ENCODE measurements at places on chromosomes 11 and 22.

- DNase-seq: peak; percentile 13
These were observed 65.0 kb downstream of the LRP5 start for GRCh38 chr11:68377389-68377795.

DNA sequence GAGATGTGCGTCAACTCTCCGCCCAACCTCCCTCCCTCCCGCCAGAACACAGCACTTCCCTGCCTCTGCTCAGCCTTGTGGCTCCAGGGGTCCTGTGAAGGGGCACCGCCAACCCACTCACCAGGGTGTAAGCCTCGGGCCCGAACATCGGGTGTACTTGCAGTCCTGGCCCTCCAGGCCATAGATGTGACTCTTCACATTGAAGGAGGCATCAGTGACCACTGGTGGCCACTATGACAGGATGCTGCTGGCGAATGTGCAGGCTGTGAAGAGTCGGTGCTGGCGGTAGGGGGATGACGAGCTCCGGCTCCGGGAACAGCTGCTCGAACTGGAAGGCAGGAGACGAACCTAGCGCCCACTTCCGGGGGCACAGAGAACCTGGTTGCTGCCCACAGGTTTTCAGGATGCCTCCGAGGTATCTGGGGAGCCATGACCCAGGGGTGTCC is 97.4 kb downstream of the MED15 start:
- no peak for DNase-seq

GRCh38 chr11:96049426-96049825 is 125.5 kb upstream of the MTMR2 start:
- no peak for DNase-seq

GRCh38 chr11:101913656-101914055 is 1.2 kb upstream of the CEP126 start:
- DNase-seq: no peak

- peak; percentile 81 for DNase-seq
These were observed 32.2 kb downstream of the C2CD3 start for GRCh38 chr11:74138572-74138971.

DNA sequence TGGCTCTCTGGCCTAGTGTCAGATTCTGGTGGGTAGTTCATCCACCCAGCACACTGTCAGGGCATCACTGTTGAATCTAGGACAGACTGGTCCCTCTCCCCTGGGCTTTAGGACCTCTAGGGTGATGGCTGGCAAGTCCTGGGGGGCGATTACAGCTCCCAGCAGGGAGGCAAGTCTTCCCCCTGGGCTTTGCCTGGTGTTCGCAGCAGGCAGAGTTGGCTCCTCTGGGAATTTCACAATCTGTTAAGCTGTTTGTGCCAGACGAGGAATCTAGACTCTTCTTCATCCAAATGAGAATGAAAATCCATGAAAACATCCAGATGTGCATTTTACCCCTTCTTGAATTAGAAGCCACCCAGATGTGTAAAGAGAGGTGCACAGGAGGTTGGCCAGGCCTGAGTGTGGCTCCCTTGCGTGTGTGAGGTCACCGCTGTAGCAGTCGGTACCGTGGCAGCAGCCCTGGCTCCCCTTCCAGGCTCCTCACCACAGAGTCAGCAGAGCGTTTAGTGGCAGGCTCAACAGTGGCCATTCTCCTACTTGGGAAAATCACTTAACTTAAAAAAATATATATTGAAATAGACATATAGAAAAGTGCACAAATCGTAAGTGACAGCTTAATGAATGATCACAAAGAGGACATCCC is 99.9 kb upstream of the TBCEL start:
- no peak for DNase-seq

- DNase-seq: peak; percentile 14
These were observed 20.7 kb downstream of the ELF5 start for GRCh38 chr11:34492806-34493414.

DNA sequence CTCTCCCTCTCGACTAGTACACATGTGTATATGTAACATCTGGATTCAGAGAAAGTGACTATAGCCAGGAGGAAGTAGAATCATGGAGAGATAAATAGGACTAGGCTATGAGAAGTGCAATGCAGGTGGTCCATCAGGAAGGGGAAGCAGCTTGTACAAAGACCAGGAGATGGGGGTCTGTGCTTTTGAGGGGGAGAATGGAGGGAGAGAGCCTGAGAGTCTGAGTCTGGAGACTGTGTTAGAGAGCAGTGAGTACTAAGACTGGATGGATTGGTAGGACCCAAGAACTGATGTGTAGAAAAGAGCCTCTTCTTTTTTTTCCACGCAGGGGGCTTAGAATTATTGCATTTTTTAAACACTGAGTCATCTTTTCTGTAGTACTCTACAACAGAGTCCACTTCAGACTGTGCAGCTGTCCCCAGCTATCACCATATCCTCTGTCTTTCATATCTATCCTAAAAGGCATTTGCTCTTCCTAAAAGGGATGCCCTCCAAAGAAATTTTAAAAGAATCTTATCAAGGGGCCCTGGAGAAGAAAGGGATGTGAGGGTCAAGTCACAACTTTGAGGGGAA is 80.4 kb downstream of the BDNF start:
- no peak for DNase-seq

DNA sequence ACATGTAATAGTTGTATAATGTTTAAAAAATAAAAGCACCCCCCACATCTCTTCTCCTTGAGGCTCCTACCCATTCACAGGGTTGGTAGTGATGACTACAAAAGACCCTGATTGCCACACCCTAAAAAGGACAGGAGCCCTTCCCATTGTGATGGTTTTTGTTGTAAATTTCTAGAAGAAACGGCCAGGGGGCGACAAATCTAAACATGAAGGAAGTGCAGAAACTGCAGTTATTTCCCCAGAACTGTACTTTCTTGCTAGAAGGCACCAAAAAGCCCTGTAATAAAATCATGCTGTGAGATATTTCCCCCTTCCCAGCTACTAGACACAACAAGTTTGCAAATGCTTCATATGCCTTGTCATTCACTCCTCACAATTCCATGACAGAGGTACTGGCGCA is 10.8 kb downstream of the PRR5L start:
- no peak for DNase-seq

DNA sequence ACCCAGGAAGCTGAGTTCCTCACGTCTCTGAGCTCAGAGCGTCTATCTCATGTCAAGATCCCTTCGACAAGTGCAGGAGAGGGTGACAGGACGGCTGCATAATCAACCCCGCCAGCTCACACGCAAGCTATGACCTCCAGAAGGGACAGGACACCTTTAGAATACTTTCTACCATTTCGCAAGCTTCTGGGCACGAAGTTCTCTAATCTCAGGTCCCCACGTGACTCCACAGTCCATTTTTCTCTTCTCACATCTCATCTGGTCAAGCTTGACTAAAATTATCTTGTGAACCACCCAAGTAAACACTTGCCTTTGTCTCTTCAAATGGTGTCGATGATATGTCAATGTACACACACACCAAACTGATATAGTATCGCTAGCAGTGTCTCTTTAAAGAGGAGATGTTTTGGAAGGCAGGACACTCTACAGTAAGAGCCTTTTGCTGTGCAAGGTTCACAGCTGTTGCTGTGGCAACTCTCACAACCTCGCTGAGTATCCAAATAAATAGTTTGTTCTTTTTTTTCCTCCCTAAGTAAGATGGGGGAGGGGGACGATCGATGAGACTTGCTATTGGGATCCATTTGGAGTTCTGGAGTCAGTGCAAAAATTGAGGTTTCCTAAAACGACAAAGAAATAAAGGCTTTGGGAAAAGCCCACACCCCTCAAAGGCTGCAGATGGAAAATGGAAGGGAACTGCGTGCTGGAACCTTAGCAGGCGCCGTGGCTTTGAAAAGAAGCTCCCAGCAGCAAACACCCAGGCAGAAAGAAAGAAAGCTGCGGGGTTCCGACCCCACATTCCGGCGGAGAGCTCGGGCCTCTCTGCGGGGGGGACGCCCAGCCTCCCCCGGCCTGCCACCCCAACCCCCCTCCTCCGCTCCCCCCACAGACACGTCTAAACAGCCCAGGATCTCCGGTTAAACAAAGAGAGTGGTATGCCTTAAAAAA is 215.4 kb upstream of the UBASH3B start:
- DNase-seq: no peak

GRCh38 chr11:76266286-76267100 is 60.2 kb upstream of the WNT11 start:
- no peak for DNase-seq

DNA sequence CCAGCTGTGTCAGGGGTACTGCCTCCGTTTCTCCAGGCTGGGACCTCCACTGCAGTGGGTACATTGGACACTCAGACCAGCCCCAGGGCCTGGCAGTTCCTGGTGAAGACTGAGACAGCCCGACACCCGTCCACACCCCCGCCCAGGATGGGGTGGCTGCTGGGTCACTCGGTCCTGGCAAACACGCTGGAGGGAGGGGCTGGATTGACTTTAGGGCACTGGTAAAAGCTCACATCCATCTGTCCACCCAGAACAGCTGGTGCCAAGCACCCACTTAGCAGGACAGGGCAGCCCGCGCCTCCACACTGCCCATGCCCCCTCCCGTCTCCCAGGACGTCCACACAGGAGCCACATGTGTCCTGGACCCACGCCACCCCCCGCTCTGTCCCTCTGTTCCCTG is 10.7 kb upstream of the TBX1 start:
- DNase-seq: no peak

GRCh38 chr11:126334659-126335462 is 20.6 kb upstream of the ST3GAL4 start:
- no peak for DNase-seq

DNA sequence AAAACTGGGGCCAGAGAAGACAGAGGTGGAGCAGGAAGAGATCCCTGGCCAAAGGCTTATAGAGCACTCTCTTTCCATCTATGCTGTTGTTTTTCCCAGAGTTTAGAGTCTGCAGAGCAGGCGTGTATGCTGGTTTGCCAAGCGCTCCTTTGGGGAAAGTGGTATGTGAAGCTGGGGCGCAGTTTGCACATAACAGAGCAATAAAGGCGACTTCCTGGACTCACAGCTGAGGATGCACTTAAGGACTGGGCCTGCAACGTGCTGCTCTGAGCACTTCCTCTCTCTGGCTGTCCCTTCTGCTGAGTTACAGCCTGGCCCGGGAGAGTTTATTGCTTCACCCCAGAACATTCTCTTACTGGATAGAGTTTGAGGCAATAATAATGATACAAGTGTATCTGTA is 41.7 kb downstream of the THAP12 start:
- no peak for DNase-seq

DNA sequence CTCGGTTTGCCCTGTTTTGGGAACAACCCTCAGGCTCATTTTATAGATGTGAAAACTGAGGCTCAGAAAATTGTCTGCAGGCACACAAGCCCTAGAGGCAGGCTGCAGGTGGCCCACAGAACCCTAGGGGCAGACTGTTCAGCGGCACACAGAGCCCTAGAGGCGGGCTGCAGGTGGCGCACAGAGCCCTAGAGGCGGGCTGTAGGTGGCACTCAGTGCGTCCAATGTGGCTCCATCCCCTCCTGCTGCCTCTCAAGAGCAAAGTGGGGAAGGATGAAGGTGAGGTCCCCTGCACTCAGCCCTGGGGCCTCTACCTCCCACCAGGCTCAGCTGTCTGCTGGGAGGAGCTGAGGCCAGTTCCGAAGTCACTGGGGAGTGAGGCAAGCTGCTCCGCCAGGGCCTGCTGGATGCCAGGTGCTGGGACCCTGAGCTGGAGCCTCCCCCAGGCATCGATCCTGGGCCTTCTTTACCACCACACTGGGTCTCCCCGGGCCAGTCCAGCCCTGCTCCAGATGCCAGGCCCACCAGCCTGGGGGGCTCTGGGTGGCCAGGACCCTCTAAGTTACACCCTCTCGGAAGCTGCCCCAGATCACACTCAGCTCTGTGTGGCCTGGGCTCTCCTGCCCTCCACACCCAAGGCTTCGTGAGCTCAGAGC is 2.3 kb downstream of the ACY3 start:
- no peak for DNase-seq

DNA sequence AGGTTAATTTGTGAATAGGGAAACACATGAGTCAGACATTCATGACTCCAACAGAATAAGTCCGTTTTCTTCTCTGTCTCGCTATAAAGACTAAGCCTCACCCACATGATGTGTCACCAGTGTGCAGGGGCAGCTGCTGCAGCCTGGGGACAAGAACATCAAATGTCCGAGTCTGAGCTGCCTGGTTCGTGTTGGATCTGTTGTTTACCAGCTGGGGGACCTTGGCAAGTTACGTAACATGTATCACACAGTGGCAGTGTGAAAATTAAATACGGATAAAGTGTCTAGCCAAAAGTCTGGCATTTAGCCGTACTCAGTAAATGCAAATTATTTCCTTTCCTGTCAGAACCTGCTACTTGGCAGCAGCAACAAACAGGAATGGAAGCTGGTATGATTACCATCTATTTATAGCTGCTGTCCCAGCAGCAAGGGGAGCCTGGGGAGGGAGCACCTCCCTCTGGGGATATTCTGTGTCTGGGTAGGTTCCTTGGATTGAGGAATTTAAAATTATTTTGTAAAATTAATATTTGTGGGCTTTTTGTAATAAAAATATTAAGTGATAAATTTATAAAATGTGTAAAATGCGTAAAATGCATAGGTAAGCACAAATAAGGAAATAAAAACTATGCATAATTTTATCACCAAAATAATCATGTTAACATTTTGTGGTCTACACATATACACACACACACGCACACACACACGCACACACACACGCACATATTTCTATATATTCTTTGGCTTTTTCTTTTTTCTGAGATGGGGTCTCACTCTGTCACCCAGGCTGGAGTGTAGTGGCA is 1.3 kb upstream of the CLDN25 start:
- DNase-seq: peak; percentile 29

DNA sequence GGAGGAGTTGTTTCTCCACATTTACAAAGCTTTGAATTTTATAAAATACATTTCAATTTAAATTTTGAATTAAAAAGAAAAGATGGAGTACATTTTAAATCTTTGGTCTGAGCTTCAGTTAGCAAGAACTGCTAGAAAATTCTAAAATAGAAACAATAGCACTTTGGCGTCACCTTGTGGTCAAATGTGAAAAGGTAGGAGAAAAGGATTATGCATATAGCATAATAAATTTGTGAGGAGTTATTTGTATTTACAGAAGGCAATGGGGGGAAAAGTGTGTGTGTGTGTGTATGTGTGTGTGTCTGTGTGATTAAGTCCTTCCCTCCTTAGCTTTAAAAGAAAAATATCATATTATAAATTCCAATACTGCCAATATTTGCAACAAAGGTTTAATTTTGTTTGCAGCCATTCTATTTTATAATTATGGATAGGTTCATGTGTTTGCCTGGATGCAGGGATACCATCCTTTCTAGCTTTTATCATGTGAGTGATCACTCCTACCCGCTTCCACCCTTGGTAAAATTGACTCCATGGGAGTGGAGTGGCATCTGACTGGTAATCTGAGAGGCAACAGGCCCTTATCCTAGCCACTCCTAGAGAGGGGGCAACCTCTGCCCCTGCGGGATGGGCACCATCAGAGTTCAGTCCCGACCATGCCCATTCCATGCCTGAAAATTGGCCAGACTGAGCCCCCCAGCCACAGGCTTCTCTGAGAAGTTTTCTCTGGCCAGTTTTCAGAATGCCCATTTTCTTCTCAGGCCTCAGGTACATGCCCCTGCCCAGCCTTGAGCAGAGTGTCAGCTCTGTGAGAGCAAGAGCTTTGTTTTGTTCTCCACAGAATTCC is 13.6 kb upstream of the LGR4 start:
- peak; percentile 6 for DNase-seq

DNA sequence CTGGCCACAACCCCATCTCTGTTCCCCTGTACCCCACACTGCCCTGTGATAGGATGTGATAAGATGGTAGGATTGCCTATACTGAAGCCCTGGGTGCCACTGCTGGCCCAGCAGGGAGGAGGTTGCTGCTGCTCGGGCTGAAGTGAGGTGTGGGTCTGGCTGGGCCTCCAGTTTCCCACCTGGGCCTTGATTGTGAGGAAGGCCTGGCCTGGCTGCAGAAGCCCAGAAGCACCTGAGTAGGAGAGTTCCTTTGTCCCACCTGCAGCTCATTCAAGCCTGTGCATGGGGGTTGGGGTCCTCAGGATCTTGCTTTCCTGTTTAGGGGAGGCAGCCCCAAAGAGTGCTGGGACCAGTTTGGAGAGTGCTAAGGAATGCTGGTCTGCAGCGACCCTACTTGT is 3.3 kb downstream of the ST3GAL4 start:
- no peak for DNase-seq

All from SHP77 treated with DMSO at 0.1 percent for 48 hours (cell line).